ENCODE measurements at places on chromosomes 1 and 21.
A peak's percentile ranks its signal among the peaks of the same experiment; 100 is the strongest.

DNA sequence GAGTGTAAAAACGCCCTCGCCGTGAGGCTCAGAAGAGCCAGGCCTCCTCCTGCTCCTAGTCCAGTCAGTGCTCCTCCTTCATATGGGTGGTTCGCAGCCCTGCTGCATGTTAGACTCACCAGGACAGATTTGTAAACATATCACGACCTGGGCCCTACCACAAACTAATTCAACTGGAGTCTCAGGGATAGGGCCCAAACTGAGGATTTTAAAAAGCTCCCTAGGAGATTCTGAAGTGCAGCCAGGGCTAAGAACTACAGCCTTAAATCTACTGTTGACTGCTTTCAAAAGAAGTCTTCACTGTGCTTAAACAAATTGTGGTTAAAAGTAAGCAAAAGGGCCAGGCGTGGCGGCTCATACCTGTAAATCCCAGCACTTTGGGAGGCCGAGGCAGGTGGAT, 57.0 kb downstream of the CAMTA1 start:
- H3K36me3 ChIP-seq: 0 out of 2 replicates have a peak, but pooled peaks cover 4% of the 10 kb centered on the region
- no peak overlapping the region for H3K27ac ChIP-seq
- no peak for DNase-seq

- peaks cover 15% of the 10 kb centered on the region for H3K4me1 ChIP-seq
- H3K4me3 ChIP-seq: no peak overlapping the region
- H3K36me3 ChIP-seq: no peaks in the 10 kb centered on the region
These were observed 637.3 kb downstream of the MATN1 start for GRCh38 chr1:30085811-30086770.

- H3K27ac ChIP-seq: no peak overlapping the region
- H3K4me1 ChIP-seq: no peaks in the 10 kb centered on the region
- DNase-seq: no peak
- H3K4me3 ChIP-seq: no peak overlapping the region
These were observed 60.6 kb upstream of the LRRC8B start for GRCh38 chr1:89464008-89464407.

DNA sequence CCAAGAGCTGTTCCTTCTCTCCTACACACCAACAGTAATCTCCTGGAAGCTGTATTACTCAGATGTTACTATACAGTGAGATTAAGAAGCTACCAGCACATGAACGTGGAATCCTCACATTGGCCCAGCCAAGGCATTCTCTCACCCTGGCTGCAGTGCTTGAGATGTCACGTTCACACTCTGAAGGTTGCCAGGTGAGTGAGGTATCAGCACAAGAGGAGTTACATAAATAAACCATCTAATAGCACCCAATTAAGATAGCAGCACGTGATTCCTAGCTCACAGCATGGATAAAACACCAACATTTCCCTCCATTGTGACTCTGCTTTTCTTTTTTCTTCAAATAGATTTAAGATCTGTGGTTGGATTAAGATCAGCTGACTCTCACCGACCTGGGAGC, 182.8 kb downstream of the PLPP3 start:
- no peak overlapping the region for H3K4me3 ChIP-seq
- no peaks in the 10 kb centered on the region for H3K27me3 ChIP-seq
- DNase-seq: no peak
- no peaks in the 10 kb centered on the region for H3K4me1 ChIP-seq

DNA sequence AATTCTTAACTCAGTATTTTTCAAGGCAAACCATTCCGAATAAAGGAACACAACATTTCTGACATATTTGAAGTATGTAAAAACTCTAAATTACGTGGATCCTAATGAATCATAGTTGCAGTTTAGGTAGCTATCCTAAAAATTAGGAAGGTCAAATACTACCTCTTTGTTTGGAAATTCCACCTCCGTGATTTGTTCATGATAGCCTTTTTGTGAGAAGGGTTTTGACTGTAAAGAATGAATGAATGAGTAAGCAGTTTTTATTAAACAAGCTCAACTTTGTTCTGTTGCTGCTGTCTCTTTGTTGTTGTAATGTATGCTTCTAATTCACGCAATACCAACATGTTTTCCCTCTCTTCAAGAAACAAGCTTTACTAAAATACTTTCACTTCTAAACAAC, 840.4 kb downstream of the USP25 start:
- no peaks in the 10 kb centered on the region for H3K27me3 ChIP-seq
- H3K36me3 ChIP-seq: no peaks in the 10 kb centered on the region
- H3K27ac ChIP-seq: no peak overlapping the region
- no peak overlapping the region for H3K4me3 ChIP-seq
- H3K4me1 ChIP-seq: peaks cover 22% of the 10 kb centered on the region

DNA sequence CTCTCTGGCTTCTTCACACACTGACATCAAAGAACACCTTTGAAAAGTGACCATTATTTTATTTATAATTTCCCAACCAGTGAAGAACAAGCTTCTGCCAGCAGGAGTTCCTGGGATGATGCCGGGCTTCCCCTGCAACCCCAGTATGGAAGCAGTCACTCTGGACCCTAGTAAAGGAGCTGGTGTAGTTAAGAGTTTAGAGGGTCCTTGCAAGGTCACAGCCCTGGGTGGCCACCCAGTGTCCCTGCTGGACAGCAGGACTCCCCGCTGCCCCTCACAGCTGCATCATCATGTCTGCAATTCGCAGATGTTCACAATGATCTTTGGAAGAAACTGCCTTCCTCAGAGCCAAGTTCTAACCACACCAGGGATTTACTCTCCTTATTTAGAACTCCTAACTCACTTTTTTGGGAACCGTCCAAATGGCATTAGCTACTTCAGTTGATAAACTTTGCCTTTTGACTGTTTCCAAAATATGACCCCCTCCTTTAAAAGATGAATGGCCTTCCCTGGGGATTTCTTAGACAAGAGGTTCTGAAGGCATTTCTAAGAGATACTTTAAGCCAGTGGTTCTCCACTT, 90.6 kb downstream of the HIVEP3 start:
- no peak overlapping the region for H3K27ac ChIP-seq
- no peaks in the 10 kb centered on the region for H3K36me3 ChIP-seq
- no peaks in the 10 kb centered on the region for H3K27me3 ChIP-seq
- DNase-seq: no peak
- no peak overlapping the region for H3K4me3 ChIP-seq
- no peaks in the 10 kb centered on the region for H3K4me1 ChIP-seq

DNA sequence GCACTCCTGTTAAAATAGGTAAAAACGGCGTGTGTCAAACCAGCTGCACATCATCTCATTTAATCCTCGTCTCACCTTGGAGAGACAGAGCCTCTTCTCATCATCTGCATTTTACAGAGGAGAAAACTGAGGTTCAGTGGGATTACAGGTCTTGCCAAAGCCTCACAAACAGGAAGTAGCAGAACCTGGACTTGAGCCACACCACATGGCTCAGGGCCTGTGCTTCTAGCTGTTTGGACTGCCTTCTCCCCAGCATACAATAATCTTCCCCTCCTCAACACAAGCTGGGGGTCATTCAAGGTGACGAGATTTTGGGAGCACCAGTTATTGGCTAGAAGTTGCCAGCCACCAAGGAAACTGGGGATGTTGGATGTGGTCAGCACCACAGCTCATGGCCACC, 167.9 kb upstream of the ZC3H12A start:
- no peaks in the 10 kb centered on the region for H3K36me3 ChIP-seq
- no peak overlapping the region for H3K27ac ChIP-seq
- H3K27me3 ChIP-seq: no peaks in the 10 kb centered on the region
- H3K4me1 ChIP-seq: no peaks in the 10 kb centered on the region
- DNase-seq: no peak
- no peak overlapping the region for H3K4me3 ChIP-seq

- H3K4me3 ChIP-seq: no peak overlapping the region
- no peak for DNase-seq
- H3K4me1 ChIP-seq: no peaks in the 10 kb centered on the region
- H3K27ac ChIP-seq: no peak overlapping the region
These were observed 11.7 kb downstream of the ADPRS start for GRCh38 chr1:36100376-36100775.

- peak overlapping the region; percentile 60 for H3K27ac ChIP-seq
- H3K4me1 ChIP-seq: peaks cover 24% of the 10 kb centered on the region
- DNase-seq: no peak
- no peak overlapping the region for H3K4me3 ChIP-seq
These were observed 123.2 kb upstream of the TNFSF4 start for GRCh38 chr1:173330149-173330951.

DNA sequence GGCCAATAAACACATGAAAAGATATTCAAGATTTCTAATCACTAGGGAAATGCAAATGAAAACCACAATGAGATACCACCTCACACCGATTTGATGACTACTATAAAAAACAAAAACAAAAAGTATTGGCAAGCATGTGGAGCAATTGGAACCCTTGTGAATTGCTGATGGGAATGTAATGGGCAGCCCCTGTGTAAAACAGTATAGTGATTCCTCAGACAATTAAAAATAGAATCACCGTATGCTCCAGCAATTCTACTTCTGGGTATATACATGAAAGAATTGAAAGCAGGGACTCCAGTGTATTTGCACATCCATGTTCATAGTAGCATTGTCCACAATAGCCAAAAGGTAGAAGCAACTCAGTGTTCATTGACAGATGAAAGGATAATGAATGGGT, 12.9 kb upstream of the C1orf115 start:
- no peak overlapping the region for H3K4me3 ChIP-seq
- H3K27me3 ChIP-seq: no peaks in the 10 kb centered on the region
- no peaks in the 10 kb centered on the region for H3K4me1 ChIP-seq
- no peak overlapping the region for H3K27ac ChIP-seq
- no peaks in the 10 kb centered on the region for H3K36me3 ChIP-seq

GRCh38 chr1:211613108-211613947, 34.4 kb upstream of the SLC30A1 start:
- no peak for DNase-seq
- H3K4me3 ChIP-seq: no peak overlapping the region
- no peaks in the 10 kb centered on the region for H3K4me1 ChIP-seq
- H3K36me3 ChIP-seq: no peaks in the 10 kb centered on the region

DNA sequence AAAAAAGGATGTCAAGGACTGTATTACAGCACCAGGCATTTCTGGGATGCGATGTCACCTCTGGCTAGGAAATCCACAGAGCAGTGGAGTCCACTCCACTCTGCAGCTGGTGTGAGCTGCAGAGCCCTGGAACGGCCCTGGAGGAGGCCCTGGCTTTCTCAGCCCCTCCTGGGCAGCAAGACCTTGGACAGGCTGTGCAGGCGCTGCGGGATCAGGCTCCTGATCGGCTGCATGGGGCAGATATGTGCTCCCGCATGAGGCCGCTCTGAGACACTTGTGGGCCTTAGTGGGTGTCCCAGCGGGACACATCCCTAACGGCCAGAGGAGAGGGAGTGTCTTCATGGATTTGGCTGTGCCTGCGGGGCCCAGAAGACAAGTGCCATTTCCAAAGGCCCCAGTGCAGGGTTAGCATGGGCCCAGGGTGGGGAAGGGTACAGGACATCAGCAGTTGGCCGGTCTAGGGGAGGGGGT, 6.2 kb downstream of the DNMT3L start:
- no peak for DNase-seq
- H3K4me1 ChIP-seq: no peaks in the 10 kb centered on the region
- no peaks in the 10 kb centered on the region for H3K27me3 ChIP-seq

Data from RWPE2 (cell line).